ENCODE measurements at places on chromosomes 7 and 10. TPM values are rescaled to one million over a fixed set of nuclear protein-coding genes. Genes with fewer than 3 reads are reported as not detected.

The RASA4B gene
- total RNA-seq = 12.6 TPM

DNA sequence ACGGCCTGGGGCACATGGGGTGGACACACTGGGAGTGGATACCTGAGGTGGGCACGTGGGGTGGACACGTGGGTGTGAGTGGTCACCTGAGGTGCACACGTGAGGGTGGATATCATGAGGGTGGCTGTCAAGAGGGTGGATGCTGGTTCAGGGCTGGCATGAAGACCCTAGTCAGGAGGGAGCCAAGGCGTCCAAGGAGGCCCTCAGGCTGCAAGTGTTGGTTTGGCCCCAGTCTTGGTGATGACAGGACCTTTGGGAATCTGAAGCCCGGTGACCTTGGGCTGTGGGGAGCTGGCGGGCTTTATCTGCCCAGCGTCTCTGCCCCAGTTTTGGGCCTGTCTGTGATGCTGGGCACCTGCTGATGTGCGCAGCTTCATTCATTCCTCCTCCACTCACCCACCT, 24.9 kb upstream of the PFKFB3 start:
- no peaks in the 10 kb centered on the region for H3K36me3 ChIP-seq
- no peak overlapping the region for H3K27ac ChIP-seq
- no peak overlapping the region for H3K4me3 ChIP-seq
- no peaks in the 10 kb centered on the region for H3K27me3 ChIP-seq
- H3K4me1 ChIP-seq = peaks cover 41% of the 10 kb centered on the region
- DNase-seq = no peak

GRCh38 chr7:2278026-2278425, 36.0 kb downstream of the NUDT1 start:
- H3K27me3 ChIP-seq = no peaks in the 10 kb centered on the region
- no peak overlapping the region for H3K4me3 ChIP-seq
- H3K4me1 ChIP-seq = peaks cover 11% of the 10 kb centered on the region
- no peak overlapping the region for H3K27ac ChIP-seq
- no peak for DNase-seq
- no peaks in the 10 kb centered on the region for H3K36me3 ChIP-seq

GRCh38 chr7:151243408-151244195, 4.9 kb downstream of the SMARCD3 start:
- peaks cover 13% of the 10 kb centered on the region for H3K4me1 ChIP-seq
- H3K27ac ChIP-seq = no peak overlapping the region
- no peaks in the 10 kb centered on the region for H3K27me3 ChIP-seq
- H3K4me3 ChIP-seq = no peak overlapping the region

GRCh38 chr7:19295376-19295775, 150.2 kb upstream of the FERD3L start:
- no peaks in the 10 kb centered on the region for H3K4me1 ChIP-seq
- H3K4me3 ChIP-seq = no peak overlapping the region
- no peak overlapping the region for H3K27ac ChIP-seq
- H3K27me3 ChIP-seq = no peaks in the 10 kb centered on the region
- DNase-seq = no peak

GRCh38 chr7:149297034-149297755, 35.2 kb downstream of the ZNF783 start:
- no peak for DNase-seq
- H3K36me3 ChIP-seq = no peaks in the 10 kb centered on the region
- H3K27ac ChIP-seq = no peak overlapping the region

The SEMA4G gene
- total RNA-seq = 13.1 TPM

- DNase-seq = no peak
- no peaks in the 10 kb centered on the region for H3K27me3 ChIP-seq
- no peak overlapping the region for H3K27ac ChIP-seq
- no peak overlapping the region for H3K4me3 ChIP-seq
Measured at GRCh38 chr7:116240024-116240668, 29.8 kb downstream of the TES start.

The NOLC1 gene
- 63.0 TPM for total RNA-seq

DNA sequence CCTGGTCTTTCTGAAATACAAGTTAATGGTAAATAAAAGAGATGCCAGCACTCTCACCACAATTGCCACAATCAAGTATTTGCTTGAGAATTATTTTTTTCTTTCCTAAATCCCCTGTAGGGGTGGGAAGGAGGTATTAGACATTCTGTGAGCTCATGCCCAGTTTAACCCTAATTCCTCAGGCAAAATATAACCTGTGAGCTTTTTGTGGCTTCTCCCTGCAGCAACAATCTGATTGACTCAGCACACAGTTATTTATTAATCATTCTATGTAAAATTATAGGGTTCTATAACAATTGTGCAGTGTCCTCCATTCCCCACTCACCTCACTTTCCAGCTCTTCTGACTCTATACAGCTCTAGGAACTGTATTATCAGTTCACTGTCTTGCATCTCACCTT, 66.3 kb downstream of the GLI3 start:
- H3K27ac ChIP-seq = no peak overlapping the region
- H3K4me1 ChIP-seq = peaks cover 15% of the 10 kb centered on the region
- no peak overlapping the region for H3K4me3 ChIP-seq
- no peaks in the 10 kb centered on the region for H3K36me3 ChIP-seq
- no peak for DNase-seq

DNA sequence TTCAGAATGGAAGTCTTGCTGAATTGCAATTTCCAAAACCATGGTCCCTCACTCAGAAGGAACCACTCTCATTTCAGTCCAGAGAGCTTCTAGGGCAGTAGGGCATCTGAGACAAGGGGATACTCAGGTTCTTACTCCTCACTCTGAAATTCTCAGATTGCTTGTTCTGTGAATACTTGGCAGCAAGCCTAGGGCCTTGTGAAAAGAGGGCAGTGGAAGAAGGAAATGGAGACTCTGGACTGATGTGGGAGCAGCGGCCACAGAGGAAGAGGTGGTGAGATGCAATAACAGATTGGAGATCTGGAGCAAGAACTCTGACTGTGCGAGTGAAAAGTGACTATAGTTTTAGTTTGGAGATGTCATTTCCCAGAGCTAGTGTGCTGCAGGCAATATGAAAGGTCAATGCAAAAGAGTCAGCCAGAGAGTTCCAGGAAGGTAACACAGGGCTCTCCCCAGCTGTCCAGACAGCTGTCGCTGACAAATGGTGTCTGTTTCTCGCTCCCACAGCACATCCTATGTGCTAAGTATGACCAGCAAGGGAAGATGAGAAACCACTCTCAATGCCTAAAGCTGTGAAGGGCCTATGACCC, 291.6 kb upstream of the KIAA1217 start:
- no peaks in the 10 kb centered on the region for H3K4me1 ChIP-seq
- H3K27me3 ChIP-seq = no peaks in the 10 kb centered on the region
- no peak for DNase-seq
- no peak overlapping the region for H3K27ac ChIP-seq
- H3K4me3 ChIP-seq = no peak overlapping the region
- H3K36me3 ChIP-seq = no peaks in the 10 kb centered on the region

DNA sequence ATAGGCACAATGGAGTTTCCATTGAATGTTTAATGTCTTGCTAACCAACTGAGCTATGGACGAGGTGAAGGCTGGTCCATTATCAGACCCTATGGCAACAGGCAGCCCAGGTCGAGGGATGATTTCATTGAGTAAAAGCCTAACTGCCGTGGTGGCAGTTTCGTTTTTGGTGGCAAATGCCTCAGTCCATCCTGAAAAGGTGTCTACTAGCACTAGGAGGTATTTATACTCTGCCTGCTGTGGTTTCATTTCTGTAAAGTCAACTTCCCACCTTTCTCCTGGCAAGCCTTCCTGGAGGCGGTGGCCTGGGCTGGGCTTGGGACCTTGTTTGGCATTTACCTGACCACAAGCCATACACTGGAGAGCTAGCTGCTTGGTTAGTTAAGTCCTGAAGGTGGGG, 75.8 kb downstream of the PRR15 start:
- no peak overlapping the region for H3K4me3 ChIP-seq
- no peaks in the 10 kb centered on the region for H3K27me3 ChIP-seq
- H3K4me1 ChIP-seq = no peaks in the 10 kb centered on the region
- no peaks in the 10 kb centered on the region for H3K36me3 ChIP-seq
- DNase-seq = no peak
